ENCODE measurements at places on chromosomes 2 and 18.

- H3K27me3 ChIP-seq, result no peaks in the 10 kb centered on the region
- no peak overlapping the region for H3K27ac ChIP-seq
- no peak for DNase-seq
- H3K4me3 ChIP-seq, result no peak overlapping the region
Observed at GRCh38 chr2:51368250-51368649, 336.3 kb upstream of the NRXN1 start.

- no peaks in the 10 kb centered on the region for H3K27me3 ChIP-seq
- DNase-seq, result no peak
- no peak overlapping the region for H3K27ac ChIP-seq
- H3K4me1 ChIP-seq, result peaks cover 9% of the 10 kb centered on the region
- H3K36me3 ChIP-seq, result no peaks in the 10 kb centered on the region
Observed at GRCh38 chr2:225996462-225996828, 596.9 kb downstream of the NYAP2 start.

GRCh38 chr2:32647180-32647651, 19.4 kb downstream of the TTC27 start:
- peaks cover 12% of the 10 kb centered on the region for H3K36me3 ChIP-seq
- H3K27me3 ChIP-seq, result no peaks in the 10 kb centered on the region
- no peaks in the 10 kb centered on the region for H3K4me1 ChIP-seq
- no peak overlapping the region for H3K27ac ChIP-seq
- H3K4me3 ChIP-seq, result no peak overlapping the region

- peaks cover 11% of the 10 kb centered on the region for H3K4me1 ChIP-seq
- no peaks in the 10 kb centered on the region for H3K36me3 ChIP-seq
- peaks cover 8% of the 10 kb centered on the region for H3K27me3 ChIP-seq
- no peak for DNase-seq
Observed at GRCh38 chr2:26809211-26809610, 23.4 kb downstream of the CENPA start.

DNA sequence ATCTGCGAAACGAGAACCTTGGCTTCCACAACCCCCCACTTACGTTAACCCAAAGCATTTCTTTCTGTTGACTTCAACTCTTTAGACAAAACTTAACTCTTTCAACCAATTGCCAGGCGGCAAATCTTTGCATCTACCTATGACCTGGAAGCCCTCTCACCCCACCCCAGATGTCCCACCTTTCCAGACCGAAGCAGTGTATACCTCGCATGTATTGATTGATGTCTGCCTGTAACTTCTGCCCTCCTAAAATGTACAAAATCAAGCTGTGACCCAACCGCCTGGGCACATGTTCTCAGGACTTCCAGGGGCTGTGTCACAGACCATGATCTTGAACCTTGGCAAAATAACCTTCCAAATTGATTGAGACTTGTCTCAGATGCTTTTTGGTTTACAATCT, 12.3 kb downstream of the AQP12B start:
- no peak overlapping the region for H3K27ac ChIP-seq
- H3K4me1 ChIP-seq, result no peaks in the 10 kb centered on the region
- no peaks in the 10 kb centered on the region for H3K36me3 ChIP-seq
- H3K4me3 ChIP-seq, result no peak overlapping the region
- DNase-seq, result no peak

- H3K27ac ChIP-seq, result no peak overlapping the region
- peak; percentile 67 for DNase-seq
- no peak overlapping the region for H3K4me3 ChIP-seq
- H3K36me3 ChIP-seq, result no peaks in the 10 kb centered on the region
- no peaks in the 10 kb centered on the region for H3K27me3 ChIP-seq
- no peaks in the 10 kb centered on the region for H3K4me1 ChIP-seq
Observed at GRCh38 chr2:9770308-9771100, 72.8 kb upstream of the TAF1B start.

GRCh38 chr18:11175266-11175979, 26.1 kb upstream of the PIEZO2 start:
- no peaks in the 10 kb centered on the region for H3K4me1 ChIP-seq
- H3K4me3 ChIP-seq, result no peak overlapping the region
- DNase-seq, result no peak
- no peaks in the 10 kb centered on the region for H3K36me3 ChIP-seq

DNA sequence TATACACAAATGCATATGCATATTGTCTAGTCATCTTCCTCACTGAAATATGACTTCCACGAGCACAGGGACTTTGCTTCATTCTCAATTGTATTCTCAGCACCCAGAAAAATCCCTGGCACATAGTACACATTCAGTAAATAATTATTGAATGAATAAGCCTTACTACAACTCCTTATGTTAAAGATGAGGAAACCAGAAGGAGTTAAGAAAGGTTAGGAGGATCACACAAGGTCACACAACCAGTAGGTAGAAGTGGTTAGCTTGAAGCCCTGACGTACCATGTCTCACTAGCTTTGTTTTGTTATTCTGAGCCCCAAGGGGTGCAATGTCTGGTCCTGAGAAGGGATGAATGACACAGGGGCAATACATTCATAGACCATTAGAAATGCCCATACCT, 220.9 kb upstream of the PID1 start:
- H3K36me3 ChIP-seq, result no peaks in the 10 kb centered on the region
- peaks cover 17% of the 10 kb centered on the region for H3K4me1 ChIP-seq
- no peak overlapping the region for H3K4me3 ChIP-seq
- H3K27me3 ChIP-seq, result no peaks in the 10 kb centered on the region
- H3K27ac ChIP-seq, result no peak overlapping the region

GRCh38 chr2:134440336-134440909, 186.6 kb downstream of the MGAT5 start:
- no peaks in the 10 kb centered on the region for H3K27me3 ChIP-seq
- no peak for DNase-seq
- H3K4me3 ChIP-seq, result no peak overlapping the region
- no peaks in the 10 kb centered on the region for H3K4me1 ChIP-seq
- H3K36me3 ChIP-seq, result no peaks in the 10 kb centered on the region

DNA sequence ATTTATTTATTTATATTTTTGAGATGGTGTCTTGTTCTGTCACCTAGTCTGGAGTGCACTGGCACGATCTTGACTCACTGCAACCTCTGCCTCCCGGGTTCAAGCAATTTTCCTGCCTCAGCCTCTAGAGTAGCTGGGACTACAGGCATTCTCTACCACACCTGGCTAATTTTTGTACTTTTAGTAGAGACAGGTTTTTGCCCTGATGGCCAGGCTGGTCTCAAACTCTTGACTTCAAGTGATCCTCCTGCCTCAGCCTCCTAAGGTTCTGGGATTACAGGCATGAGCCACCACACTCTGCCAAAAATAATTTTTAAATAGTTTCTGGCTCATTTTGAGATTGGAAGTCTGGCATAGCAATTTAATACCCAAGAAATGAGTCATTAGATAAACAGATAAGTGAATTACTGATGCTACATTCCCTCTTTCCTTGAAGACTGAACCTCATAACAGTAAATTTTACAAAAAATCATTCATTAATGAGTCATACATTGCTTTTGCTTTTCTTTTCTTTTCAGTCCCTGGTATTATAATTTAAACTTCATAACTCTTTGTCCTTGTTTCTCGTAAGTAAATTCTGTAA, 881.6 kb upstream of the PIK3C3 start:
- DNase-seq, result no peak
- no peak overlapping the region for H3K4me3 ChIP-seq
- no peaks in the 10 kb centered on the region for H3K36me3 ChIP-seq
- H3K27me3 ChIP-seq, result no peaks in the 10 kb centered on the region

DNA sequence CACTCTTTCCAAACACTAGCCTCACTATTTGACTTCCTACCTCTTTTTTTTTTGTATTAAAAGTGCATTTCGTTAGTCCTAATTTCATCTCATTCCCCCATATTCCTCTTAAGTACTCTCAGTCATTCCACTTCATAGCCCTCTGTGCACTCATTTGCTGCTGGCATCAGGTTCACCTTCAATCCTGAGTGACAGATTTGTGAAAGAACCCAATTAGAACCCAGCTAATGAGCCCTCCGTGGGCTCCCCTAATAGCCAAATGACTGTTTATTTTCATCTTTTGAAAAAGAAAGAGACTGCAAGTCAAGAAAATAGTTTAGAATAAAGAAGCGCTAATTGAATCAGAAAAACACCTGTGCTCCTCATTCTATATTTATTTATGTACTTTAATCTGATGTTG, 512.1 kb upstream of the LRATD1 start:
- H3K27ac ChIP-seq, result no peak overlapping the region
- DNase-seq, result no peak
- H3K36me3 ChIP-seq, result no peaks in the 10 kb centered on the region
- H3K27me3 ChIP-seq, result no peaks in the 10 kb centered on the region

DNA sequence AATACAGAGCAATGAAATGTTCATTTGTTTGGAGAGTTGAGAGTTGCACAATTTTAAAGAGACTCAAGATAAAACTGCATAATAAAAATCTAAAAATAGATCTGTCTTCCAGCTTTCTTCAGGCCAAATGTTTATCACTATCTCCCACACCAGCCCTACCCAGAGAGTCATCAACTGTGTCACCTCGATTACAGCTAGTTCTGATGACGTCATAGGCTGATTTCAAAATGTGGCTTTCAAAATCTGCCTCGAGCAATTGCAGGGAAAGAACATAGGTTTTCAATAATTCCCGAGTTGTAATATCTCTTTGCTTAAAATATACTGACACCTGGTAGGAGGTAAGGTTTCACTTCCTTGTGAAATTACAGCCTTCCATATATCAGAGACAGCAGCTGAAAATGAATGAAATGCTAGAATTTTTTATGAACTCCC, 677.6 kb upstream of the ID2 start:
- no peak overlapping the region for H3K27ac ChIP-seq
- H3K4me3 ChIP-seq, result no peak overlapping the region
- DNase-seq, result no peak
- H3K36me3 ChIP-seq, result no peaks in the 10 kb centered on the region
- H3K27me3 ChIP-seq, result peaks cover 6% of the 10 kb centered on the region

DNA sequence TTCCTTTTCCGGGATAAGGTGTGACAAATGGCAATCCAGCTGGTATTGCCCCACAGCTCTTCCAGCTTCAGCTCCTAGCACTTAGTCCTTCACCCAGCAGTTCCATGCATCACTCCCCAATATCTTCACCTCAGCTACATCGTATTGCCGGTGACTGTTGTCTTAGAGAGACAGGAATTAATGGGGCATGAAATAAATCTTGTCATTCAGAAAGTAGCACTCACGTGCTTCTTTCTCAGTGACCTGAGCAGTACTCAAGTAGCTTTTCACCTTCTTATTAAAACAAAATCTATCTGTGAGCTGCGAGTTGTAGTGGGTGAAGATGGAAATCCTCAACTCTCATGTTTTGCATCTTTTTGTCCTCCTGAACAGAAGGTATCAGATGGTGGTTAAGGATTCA, 72.8 kb downstream of the PTH2R start:
- no peak overlapping the region for H3K4me3 ChIP-seq
- H3K36me3 ChIP-seq, result no peaks in the 10 kb centered on the region
- DNase-seq, result no peak
- H3K27ac ChIP-seq, result no peak overlapping the region
- no peaks in the 10 kb centered on the region for H3K27me3 ChIP-seq

GRCh38 chr2:163527381-163527780, 208.4 kb downstream of the FIGN start:
- H3K27me3 ChIP-seq, result no peaks in the 10 kb centered on the region
- DNase-seq, result no peak
- H3K4me1 ChIP-seq, result no peaks in the 10 kb centered on the region
- H3K36me3 ChIP-seq, result no peaks in the 10 kb centered on the region
- no peak overlapping the region for H3K27ac ChIP-seq

GRCh38 chr2:55420439-55420725, 726 bp upstream of the CCDC88A start:
- no peak overlapping the region for H3K27ac ChIP-seq
- DNase-seq, result no peak
- H3K4me1 ChIP-seq, result peaks cover 25% of the 10 kb centered on the region
- H3K4me3 ChIP-seq, result peak overlapping the region; percentile 71

GRCh38 chr18:56036741-56037140, 448.7 kb upstream of the TCF4 start:
- H3K4me3 ChIP-seq, result no peak overlapping the region
- no peaks in the 10 kb centered on the region for H3K4me1 ChIP-seq

DNA sequence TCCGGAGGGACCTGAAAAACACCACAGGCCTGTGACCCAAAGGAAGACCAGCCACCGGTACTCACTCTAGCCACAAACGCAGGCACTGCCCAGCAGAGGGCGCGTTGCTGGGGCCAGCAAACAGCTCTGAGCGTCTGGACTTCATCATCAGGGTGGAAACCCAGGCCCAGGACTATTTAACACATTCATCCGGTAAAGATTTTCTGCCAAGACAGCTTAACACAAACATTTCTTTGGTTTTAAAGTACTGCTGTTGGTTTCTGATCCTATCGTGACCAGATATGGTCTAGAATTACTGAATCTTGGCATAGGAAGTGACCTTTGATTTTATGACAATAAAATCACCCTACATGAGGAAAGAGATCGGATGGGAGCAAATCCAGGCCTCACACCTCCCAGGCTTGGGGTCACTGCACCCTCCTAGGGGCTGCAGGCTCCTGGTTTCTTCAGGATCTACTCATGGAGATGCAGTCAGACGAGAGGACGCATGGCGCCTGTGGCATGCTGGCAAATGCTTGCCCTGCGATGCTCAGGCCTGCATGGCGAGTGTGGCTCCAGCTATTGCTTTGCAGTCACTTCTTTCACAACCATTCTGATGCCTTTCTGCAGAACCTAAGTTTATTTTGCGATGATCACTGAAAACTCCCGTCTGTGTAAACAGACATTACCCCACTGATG, 130.4 kb downstream of the COL4A4 start:
- no peaks in the 10 kb centered on the region for H3K27me3 ChIP-seq
- H3K4me1 ChIP-seq, result no peaks in the 10 kb centered on the region
- DNase-seq, result peak; percentile 11
- H3K4me3 ChIP-seq, result no peak overlapping the region
- H3K36me3 ChIP-seq, result no peaks in the 10 kb centered on the region

GRCh38 chr2:195732574-195732973, 75.5 kb downstream of the SLC39A10 start:
- no peak overlapping the region for H3K27ac ChIP-seq
- no peaks in the 10 kb centered on the region for H3K27me3 ChIP-seq
- DNase-seq, result no peak
- H3K36me3 ChIP-seq, result no peaks in the 10 kb centered on the region

DNA sequence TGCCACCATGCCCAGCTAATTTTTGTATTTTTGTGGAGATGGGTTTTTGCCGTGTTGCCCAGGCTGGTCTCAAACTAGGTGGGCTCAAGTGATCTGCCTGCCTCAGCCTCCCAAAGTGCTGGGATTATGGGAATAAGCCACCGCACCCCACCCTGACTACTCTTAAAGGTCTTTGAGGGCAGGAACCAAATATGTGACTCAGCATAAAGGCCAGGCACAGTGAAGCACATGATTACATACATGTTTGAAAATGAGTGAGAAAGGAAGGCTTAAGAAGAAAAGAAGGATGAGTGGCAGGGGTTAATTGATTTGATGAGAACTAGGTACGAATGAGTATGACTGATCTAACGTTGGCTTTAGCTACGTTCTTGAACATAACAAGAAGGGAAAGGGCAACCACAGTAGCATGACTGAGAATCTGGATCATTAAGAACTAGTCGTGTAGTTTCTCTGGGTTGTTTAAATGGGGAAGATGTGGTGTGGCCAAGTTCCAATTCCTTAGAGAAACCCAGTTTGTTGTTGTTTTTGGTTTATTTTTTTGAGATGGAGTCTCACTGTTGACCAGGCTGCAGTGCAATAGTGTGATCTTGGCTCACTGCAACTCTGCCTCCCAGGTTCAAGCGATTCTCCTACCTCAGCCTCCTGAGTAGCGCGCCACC, 6.8 kb downstream of the RESP18 start:
- no peak for DNase-seq
- no peaks in the 10 kb centered on the region for H3K4me1 ChIP-seq
- H3K27ac ChIP-seq, result no peak overlapping the region
- no peak overlapping the region for H3K4me3 ChIP-seq

GRCh38 chr2:151908204-151908882, 80.1 kb upstream of the ARL5A start:
- no peak for DNase-seq
- H3K27me3 ChIP-seq, result no peaks in the 10 kb centered on the region
- no peak overlapping the region for H3K4me3 ChIP-seq
- H3K4me1 ChIP-seq, result no peaks in the 10 kb centered on the region
